Renal cortex interstitium (tissue), 15 donors: ENCODE measurements at places on chromosomes 4 and X.
A peak's percentile ranks its signal among the peaks of the same experiment; 100 is the strongest.

- DNase-seq: peak; percentile 46
These were observed 93.6 kb downstream of the LNX1 start for GRCh38 chr4:53497487-53498244.

DNA sequence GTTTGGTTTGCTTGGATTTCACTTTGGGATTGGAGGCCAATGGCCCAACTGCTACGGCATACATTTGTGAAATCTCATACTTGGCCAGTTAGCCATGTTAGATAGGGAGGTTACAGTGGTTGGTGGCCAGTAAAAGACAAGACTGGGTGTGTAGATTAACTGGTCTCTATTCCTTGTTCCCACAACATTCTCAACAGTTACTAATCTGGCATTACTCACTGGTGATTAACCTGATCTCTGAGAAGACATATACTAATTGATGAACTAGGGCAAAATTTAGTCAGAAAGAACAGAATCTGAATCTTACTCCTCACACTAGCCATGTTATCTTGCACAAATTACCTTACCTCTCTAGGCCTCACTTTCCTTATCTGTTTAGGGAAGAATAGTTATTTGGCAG lies 33.4 kb downstream of the GATB start:
- no peak for DNase-seq

- DNase-seq: peak; percentile 38
These were observed 14.0 kb upstream of the ZCCHC18 start for GRCh38 chrX:104098151-104098808.

DNA sequence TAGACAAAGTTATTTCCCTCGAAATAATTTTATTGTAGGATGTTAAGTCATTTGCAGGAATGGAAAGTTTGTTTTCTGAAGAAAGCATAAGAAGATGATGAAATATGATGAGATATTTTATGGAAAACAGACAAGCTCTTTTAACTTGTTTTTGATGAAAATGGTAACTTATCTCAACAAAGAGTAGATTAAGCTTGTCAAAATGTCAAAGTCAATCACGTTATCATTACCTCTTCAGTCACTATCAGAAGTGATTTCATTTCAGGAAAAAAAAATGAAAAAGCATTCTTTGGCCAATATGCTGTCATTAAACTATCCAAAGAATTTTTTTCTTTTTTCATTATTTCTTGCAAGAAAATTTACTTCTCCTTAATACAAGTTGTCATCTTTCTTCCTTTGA lies 221.0 kb upstream of the ANKRD50 start:
- no peak for DNase-seq

- DNase-seq: no peak
These were observed 200.2 kb downstream of the CLCN4 start for GRCh38 chrX:10356979-10357378.
